Sciatic nerve (tissue), 2 donors: ENCODE measurements at places on chromosomes 5 and 9. TPM values are rescaled to one million over a fixed set of nuclear protein-coding genes. Genes with fewer than 3 reads are reported as not detected.

- DNase-seq, result no peak
These were observed 92.7 kb downstream of the FBXL7 start for GRCh38 chr5:15592728-15593127.

DNA sequence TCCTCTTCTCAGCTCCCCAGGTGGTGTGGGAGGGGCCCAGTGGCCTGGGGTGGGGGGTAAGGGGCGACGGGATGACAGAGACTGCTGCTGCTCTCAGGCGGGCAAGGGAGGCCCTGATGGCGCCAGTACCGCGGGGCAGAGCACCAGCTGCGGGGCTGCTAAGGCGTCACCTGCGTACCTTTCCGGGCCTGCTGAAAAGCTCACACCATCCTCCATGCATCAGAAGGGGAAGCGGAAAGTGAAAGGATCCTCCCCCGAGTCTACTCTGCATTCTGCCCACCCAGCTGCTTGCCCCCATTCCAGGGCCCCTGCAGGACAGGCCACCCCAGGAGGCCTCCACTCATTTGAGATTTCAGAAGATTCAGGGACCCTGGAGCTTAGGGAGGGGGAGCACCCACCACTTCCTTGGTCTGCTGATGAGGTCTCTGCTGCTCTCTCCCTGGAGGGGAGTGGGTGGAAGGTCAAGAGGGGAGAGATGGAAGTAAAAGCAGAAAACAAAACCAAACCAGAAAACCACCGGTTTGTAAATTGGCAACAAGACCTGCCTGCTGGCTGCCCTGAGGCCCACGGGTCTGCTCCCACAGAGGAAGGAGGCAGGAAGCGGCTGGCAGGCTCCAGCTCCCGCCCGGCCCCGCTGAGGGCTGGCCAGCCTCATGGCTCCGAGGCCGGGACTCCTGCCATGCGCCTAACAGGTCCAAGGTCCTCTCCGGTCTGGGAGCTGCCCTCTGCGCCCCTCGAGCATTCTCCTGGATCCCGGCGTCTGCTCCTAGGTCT lies 33.6 kb downstream of the PRRT1B start:
- no peak for DNase-seq

DNA sequence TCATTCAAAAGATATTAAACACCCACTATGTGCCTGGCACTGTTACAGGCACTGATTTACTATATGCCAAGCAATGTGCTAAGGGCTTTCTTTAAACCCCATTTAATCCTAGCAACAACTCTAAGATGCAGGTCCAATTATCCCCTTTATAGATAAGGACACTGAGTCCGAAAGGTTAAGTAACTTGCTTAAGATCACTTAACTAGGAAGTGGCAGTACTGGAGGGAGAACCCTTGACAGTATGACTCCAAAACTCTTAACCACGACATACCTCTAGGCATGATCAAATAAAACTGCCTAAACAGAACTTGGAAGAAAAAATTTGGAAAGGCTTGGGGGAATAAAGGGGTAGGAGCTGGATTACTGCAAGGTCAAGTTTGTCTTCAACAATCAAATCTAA lies 1.7 kb downstream of the RAB14 start:
- no peak for DNase-seq

- peak; percentile 94 for DNase-seq
These were observed at the start of gene NXNL2 for GRCh38 chr9:88534456-88535225. Gene NXNL2, plus strand, starts transcription at chr9:88535178. Its CDS starts 257 bp downstream, at chr9:88535435.

COL15A1 gene
- total RNA-seq, result 94.6 TPM

ZNF474 gene
- 0.80 TPM for total RNA-seq

SPAG8 gene
- 6.3 TPM for total RNA-seq

- no peak for DNase-seq
These were observed 18.4 kb downstream of the F2RL2 start for GRCh38 chr5:76604838-76605237.

MARVELD2 gene
- 3.6 TPM for total RNA-seq
